ENCODE measurements at places on chromosomes 7 and 10.

DNA sequence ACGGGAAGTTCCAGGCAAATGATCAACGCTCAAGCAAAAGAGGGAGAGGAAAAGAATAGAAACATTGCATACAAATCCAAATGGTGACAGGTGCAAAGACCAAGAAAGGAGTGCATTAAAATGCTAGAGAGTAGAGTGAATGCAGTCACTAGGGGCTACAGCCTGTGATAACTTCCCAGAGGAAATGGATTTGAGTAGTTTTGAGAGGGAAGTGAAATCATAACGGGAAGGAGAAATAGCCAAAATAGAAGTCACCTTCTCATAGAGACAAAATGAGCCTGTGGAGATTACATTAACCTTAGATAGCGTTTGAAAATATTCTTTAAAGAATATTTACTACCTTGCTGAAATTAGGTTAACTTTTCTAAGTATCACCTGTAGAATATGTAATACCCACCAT, 26.5 kb downstream of the NUP42 start:
- no peak for DNase-seq

- no peak for DNase-seq
Measured at GRCh38 chr10:16644146-16644545, 122.5 kb upstream of the C1QL3 start.

DNA sequence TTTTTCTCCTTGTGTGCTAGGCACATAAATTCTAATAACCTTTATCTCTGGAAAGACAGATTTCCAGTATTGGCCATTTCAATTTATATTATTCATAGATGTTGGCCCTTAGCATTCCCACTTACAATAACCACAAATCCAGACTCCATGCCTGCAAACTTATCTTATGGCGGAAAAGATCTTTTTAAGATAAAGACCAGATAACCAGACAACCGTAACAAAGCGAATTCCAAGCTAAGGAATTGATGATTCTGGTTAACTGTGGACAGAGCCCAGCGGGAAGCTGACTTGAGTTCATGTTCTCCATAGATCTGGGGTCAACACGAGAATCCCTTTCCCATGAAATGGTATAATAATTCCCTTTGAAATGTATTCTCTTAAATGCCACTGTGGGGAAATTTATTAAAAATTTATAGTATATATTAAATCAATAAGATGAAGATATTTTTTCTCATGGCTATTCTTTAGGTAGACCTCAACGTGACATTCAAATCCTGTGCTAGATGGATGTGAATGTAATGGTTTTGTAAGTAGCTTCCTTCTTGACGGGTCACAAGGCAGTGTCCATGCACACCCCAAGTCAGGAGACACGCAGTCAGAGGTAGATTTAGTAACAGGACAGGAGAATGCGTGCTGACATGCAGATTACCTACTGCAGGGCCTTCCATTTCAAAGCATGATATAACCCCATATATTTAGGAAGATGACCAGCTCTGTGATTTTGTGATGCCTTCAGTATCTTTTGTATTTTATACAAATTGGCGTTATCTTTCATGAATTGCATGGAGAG, 37.7 kb upstream of the KLF6 start:
- no peak for DNase-seq

DNA sequence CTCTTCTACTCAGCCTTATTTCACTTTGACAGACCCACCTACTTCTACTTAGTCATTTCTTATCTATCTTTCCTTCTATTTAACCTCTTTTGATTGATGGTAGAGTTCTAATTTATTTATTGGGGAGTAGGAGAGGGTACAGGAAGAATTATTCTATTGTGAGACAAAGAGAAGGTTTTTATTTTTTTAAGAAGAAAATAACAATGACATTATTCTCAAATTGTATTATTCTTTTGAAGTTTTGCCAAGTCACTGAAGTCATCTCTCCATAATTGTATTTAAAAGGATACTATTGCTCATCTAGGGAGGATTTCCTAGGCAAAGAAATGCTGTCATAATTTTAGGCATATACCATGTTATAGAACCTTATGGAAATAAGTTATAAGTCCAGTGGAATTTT, 52.7 kb downstream of the ITGB8 start:
- no peak for DNase-seq

DNA sequence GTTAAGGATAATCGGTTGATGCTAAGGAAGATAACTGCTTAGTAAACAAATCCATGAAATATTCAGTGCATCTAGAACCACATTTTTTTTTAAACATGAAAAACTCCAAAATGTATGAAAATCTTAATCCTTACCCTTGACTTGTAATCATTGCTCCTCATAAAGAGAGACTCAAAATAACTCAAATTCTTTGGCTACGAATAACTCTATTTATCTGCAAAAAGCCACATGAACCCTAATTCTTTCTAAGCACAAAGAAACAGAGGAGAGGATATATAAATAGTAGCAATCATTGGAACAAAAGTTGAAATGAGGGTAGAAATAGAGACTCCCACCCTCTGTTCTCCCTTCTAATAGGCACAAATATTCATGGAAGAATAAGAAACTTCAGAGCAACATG, 40.2 kb downstream of the ANK3 start:
- DNase-seq = no peak

DNA sequence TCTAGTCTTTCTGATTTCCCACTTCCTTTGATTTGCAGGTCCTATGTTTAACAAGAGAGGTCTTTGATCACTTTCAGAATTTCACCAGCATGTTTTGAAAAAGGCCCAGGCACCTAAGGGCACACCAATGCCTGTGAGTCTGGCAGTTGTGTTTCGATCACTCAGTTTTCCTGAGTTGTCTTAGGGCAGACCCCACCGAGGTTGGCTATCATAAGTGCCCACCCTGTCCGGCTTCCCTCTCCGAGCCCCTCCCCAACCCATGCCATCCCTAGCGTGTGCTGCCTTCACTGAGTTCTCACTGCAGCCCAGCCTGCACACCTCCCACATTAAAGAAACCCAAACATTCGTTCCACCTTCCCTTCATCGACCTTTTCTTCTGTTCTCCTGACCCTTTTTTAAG, 257.9 kb downstream of the GRID1 start:
- DNase-seq = no peak

GRCh38 chr10:85642082-85642420, 724.5 kb downstream of the GRID1 start:
- DNase-seq = no peak

DNA sequence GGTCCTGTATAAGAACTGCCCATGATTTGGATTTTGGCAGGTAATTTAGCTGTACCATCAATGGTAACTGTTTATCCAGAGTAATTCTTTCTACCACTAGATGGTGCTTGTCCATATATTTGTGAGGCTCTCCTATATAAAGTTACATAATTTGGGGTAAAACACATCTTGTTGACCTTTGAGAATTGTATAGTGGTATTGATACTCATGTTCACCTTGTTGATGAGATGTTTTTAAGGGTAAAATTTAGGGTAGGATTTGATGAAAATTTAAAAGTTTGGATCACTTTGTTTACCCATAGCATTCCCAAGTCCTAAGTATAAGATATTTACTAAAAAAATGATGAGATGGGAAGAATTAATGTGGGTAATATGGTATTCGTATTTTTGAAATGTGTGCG, 31.6 kb downstream of the ST7 start:
- DNase-seq = peak; percentile 59

- DNase-seq = no peak
Measured at GRCh38 chr7:25557930-25558329, 329.6 kb upstream of the NPVF start.

DNA sequence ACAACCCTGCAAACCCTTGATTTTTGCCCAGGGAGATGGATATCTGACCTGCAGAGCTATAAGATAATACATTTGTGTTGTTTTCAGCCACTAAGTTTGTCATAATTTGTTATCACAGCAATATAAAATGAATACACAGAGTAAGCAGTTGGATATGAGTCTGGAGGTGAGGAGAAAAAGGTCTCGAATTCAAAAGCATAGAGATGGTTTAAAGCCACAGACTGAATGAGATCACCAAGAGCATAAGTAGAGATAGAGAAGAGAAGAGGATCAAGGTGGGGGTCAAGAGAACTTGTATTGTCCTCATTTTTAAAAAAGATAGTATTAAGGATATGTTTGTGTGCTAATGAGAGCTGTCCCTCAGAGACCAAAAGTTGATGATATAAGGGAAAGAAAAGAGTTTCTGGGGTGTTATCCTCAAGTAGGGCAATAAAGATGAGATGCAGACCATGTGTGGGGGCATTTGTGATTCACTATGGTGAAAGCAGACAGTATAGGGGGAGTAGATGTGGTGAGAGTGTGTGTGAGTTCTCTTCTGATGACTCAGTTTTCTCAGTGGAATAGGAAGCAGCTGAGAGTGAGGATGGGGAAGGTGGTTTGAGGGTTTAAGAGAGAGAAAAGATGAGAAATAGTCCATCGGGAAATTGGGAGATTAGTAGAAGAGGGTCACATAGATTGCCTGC, 25.8 kb upstream of the PCGF5 start:
- no peak for DNase-seq

GRCh38 chr10:123862421-123863182, 29.0 kb downstream of the CPXM2 start:
- no peak for DNase-seq

- DNase-seq = no peak
Measured at GRCh38 chr7:114944745-114945625, 23.1 kb downstream of the MDFIC start.

- no peak for DNase-seq
Measured at GRCh38 chr10:71127104-71127503, 85.3 kb upstream of the UNC5B start.

GRCh38 chr7:3285652-3286051, 15.4 kb upstream of the SDK1 start:
- no peak for DNase-seq

DNA sequence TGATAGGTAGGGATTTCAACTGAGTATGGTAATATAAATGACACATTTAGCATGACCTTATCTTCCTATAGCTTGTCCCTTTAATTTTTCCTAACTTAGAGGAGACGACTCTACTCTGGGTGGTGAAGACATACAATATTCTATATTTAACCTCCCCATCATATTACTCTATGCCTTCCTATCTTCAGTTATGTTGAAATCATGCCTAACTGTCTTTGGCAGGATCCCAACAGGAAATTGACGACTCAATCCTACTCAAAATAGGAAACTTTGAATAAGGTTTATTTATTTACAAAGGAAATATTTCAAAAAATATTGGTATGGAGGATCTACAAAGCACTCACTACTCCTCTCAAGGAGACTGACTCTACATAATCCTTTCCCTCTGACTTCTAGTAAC, 24.1 kb upstream of the SEMA3A start:
- DNase-seq = no peak

GRCh38 chr7:22611758-22612079, 111.7 kb upstream of the STEAP1B start:
- DNase-seq = no peak

DNA sequence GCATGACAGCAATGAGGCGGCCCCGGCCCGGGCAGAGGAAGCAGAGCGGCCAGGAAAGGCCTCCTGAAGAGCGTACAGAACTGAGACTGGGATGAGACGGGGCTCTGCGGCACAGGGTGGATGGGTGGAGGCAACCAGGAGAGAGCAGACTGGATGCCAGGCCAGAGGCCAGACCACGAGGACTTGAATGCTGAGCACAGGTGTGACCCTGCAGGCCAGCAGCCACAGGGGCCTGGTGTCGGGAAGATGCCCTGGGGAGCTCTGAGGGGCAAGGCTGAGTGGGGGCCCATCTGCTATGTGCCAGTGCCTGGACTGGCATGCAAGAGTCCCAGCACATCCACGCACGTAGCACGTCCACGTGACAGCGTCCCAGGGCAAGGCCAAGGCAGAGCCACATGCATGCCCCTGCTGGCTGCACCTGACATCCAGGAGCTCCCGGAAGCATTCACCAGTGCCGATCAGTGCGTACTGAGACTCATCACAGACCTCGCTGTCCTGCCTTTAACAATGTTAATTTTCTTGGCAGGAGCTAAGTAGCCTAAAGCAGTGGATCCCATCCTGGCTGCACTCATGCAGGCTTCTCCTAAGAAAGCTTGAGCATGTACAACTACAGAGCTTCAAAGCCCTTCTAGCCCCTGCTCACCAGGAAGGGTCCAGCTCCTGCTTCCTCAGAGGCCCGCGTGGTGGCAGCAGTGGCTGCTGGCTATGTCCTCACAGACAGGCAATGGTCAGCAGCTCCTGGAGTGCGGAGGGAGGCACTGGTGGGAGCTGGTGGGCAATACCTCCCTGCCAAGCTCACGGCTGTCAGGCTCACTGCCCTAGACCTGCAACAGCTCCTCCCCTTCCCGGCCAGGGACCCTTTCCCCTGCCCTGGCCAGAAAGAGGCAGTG, 18.0 kb downstream of the GRID1 start:
- DNase-seq = no peak

- peak; percentile 58 for DNase-seq
Measured at GRCh38 chr10:97713826-97714400, 383 bp downstream of the MARVELD1 start.

- DNase-seq = no peak
Measured at GRCh38 chr10:93722550-93722949, 20.2 kb upstream of the FRA10AC1 start.

- DNase-seq = no peak
Measured at GRCh38 chr7:17033245-17033644, 151.5 kb upstream of the AGR3 start.

DNA sequence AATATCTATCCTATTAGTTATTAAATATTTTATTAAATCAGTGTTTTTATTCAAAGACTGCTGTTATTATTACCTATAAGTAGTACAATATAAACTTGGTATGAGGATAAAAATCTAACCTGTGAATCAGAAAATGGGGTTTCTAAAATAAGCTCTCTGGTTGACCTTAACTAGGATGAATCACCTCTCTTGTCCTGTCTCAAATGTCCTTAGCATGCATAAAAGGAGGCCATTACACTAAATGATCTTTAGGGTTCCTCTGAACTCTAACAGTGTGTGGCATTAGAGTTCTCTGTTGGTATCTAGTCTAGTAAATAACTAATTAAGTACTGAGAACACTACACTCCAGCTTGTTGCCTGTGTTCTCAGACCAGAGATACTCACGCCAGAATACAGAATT, 143.1 kb upstream of the LRRTM3 start:
- DNase-seq = no peak

DNA sequence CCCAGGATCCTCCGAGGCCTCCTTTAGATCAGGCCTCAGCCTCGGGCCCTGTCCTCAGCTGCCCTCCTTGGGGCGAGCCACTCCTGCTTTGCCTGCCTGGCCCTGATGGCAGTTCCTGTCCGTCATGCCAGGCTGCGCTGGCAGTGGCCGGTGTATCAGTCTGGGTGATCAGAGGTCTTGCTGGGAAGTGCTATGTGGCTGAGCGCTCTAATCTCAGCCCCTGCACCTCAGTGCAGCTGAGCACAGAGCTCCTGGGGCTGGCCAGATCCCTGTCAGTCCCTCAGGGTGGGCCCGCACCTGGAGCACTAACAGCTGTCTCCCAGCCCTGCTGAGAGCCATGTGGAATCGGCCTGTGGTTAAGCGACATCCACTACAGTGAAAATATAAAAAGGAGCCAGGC, 14.8 kb upstream of the CFAP46 start:
- DNase-seq = no peak
